ENCODE measurements at places on chromosomes 13 and 19.

DNA sequence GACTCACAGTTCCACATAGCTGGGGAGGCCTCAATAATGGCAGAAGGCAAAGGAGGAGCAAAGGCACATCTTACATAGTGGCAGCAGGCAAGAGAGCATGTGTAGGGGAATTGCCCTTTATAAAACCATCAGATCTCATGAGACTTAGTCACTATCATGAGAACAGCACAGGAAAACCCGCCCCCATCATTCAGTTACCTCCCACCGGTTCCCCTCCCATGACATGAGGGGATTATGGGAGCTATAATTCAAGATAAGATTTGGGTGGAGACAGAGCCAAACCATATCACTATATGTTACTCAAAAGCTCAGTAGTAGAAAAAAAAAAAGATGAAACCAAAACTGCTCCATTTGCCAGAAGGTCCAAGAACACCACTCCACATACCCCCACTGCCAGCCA, 58.5 kb downstream of the DNAJC15 start:
- no peak overlapping the region for H3K4me3 ChIP-seq
- no peaks in the 10 kb centered on the region for H3K36me3 ChIP-seq
- H3K27ac ChIP-seq = no peak overlapping the region
- H3K4me1 ChIP-seq = peaks cover under 1% of the 10 kb centered on the region

- H3K4me1 ChIP-seq = no peaks in the 10 kb centered on the region
- DNase-seq = no peak
- H3K27me3 ChIP-seq = no peaks in the 10 kb centered on the region
- no peak overlapping the region for H3K27ac ChIP-seq
- no peak overlapping the region for H3K4me3 ChIP-seq
Measured at GRCh38 chr13:93079294-93079693, 147.3 kb upstream of the GPC6 start.

GRCh38 chr19:12162513-12162881, 399 bp upstream of the ZNF136 start:
- no peak for DNase-seq
- no peaks in the 10 kb centered on the region for H3K27me3 ChIP-seq
- H3K4me1 ChIP-seq = peaks cover 27% of the 10 kb centered on the region
- H3K36me3 ChIP-seq = no peaks in the 10 kb centered on the region

GRCh38 chr19:20558011-20558410, 7.6 kb downstream of the ZNF737 start:
- no peaks in the 10 kb centered on the region for H3K4me1 ChIP-seq
- H3K36me3 ChIP-seq = peaks cover 22% of the 10 kb centered on the region
- H3K27me3 ChIP-seq = no peaks in the 10 kb centered on the region
- H3K4me3 ChIP-seq = no peak overlapping the region
- DNase-seq = no peak
- H3K27ac ChIP-seq = no peak overlapping the region

GRCh38 chr19:39788244-39788643, 9.6 kb downstream of the LEUTX start:
- H3K36me3 ChIP-seq = no peaks in the 10 kb centered on the region
- H3K4me3 ChIP-seq = no peak overlapping the region
- H3K4me1 ChIP-seq = peaks cover 3% of the 10 kb centered on the region
- H3K27me3 ChIP-seq = no peaks in the 10 kb centered on the region

DNA sequence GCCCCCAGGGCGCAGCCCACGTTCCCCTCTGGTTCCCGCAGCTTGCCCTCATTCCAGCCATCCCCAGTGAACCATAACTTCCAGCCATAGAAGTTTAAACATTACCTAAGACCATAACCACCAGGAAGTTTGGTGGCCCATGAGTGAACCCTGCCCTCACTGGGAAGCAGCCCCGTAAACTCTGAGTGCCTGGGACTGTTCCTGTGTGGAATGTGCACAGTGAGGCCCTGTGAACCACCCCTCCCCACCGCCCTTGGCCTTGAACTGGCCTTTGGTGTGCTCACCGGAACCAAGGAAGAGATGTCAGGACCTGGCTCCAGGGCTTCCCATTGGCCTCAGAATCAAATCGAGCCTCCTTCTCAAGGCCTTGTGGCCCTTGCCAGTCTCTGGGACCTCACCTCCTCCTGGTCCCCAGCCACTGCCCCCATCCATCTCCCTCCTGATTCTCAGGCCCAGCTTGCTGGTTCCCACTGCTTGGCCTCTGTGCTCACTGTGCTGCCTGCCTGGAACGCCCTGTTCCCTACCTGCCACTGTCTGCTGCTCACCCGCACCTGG, 46.5 kb downstream of the DNM2 start:
- DNase-seq = no peak
- H3K27me3 ChIP-seq = no peaks in the 10 kb centered on the region
- H3K27ac ChIP-seq = peak overlapping the region; percentile 73
- peaks cover 95% of the 10 kb centered on the region for H3K4me1 ChIP-seq
- peaks cover 8% of the 10 kb centered on the region for H3K36me3 ChIP-seq

GRCh38 chr13:74586847-74587246, 452.6 kb upstream of the KLF12 start:
- H3K4me3 ChIP-seq = no peak overlapping the region
- H3K27me3 ChIP-seq = no peaks in the 10 kb centered on the region
- no peaks in the 10 kb centered on the region for H3K36me3 ChIP-seq
- H3K27ac ChIP-seq = no peak overlapping the region
- no peak for DNase-seq
- no peaks in the 10 kb centered on the region for H3K4me1 ChIP-seq

DNA sequence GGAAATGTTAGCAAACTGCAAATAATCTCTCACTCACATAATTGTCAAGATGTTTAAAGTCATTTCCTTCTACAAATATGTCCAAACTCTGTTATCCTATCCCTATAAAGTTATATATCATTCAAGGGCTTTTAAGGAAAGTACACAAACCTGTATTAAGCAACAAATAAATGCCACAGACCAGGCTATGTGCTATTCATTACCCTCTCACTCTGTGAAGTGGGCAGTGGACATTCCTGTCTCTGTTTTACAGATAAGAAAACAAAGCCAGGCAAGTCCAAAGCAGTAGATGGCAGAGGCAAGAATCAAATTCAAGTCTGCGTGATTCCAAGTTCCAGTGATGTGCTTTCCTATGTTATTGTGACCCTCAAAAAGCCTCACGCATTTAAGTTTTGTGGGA, 140.6 kb downstream of the LHFPL6 start:
- no peak overlapping the region for H3K4me3 ChIP-seq
- DNase-seq = no peak
- H3K27me3 ChIP-seq = no peaks in the 10 kb centered on the region
- no peak overlapping the region for H3K27ac ChIP-seq
- H3K36me3 ChIP-seq = no peaks in the 10 kb centered on the region

- no peak overlapping the region for H3K27ac ChIP-seq
- no peaks in the 10 kb centered on the region for H3K36me3 ChIP-seq
- peaks cover 4% of the 10 kb centered on the region for H3K4me1 ChIP-seq
- no peaks in the 10 kb centered on the region for H3K27me3 ChIP-seq
- DNase-seq = no peak
Measured at GRCh38 chr13:24605923-24606372, 74.3 kb upstream of the ATP12A start.

GRCh38 chr13:57630661-57631595, 616 bp upstream of the PCDH17 start:
- H3K27me3 ChIP-seq = no peaks in the 10 kb centered on the region
- H3K27ac ChIP-seq = peak overlapping the region; percentile 82
- H3K4me3 ChIP-seq = peak overlapping the region; percentile 63
- peaks cover 35% of the 10 kb centered on the region for H3K4me1 ChIP-seq

DNA sequence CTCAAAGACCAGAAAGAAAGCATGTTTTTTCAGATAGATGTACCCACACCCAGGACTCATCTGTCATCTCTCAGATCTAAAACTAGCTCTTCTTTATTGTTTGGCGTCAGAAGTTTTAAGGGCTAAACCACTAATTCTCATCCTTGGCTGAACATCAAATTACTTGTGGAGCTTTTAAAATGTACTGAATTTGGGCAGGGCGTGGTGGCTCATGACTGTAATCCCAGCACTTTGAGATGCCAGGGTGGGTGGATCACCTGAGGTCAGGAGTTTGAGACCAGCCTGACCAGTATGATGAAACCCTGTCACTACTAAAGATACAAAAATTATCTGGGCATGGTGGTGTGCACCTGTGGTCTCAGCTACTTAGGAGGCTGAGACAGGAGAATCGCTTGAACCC, 47.4 kb downstream of the RCBTB2 start:
- no peak overlapping the region for H3K4me3 ChIP-seq
- H3K27ac ChIP-seq = no peak overlapping the region
- no peaks in the 10 kb centered on the region for H3K4me1 ChIP-seq
- H3K27me3 ChIP-seq = no peaks in the 10 kb centered on the region
